ENCODE measurements at places on chromosomes 12 and 14.

- H3K4me1 ChIP-seq: no peaks in the 10 kb centered on the region
- peaks cover 4% of the 10 kb centered on the region for H3K36me3 ChIP-seq
- DNase-seq: no peak
- H3K27me3 ChIP-seq: peaks cover 33% of the 10 kb centered on the region
- H3K4me3 ChIP-seq: no peak overlapping the region
Observed at GRCh38 chr14:100607611-100607956, 20.4 kb upstream of the BEGAIN start.

GRCh38 chr14:24058260-24058950 is 6.6 kb downstream of the CARMIL3 start:
- H3K27ac ChIP-seq: peak overlapping the region; percentile 6
- H3K36me3 ChIP-seq: no peaks in the 10 kb centered on the region
- no peak overlapping the region for H3K4me3 ChIP-seq
- H3K4me1 ChIP-seq: peaks cover 4% of the 10 kb centered on the region

GRCh38 chr12:101204602-101205304 is 5.3 kb downstream of the SLC5A8 start:
- no peak for DNase-seq
- no peaks in the 10 kb centered on the region for H3K36me3 ChIP-seq
- peaks cover 21% of the 10 kb centered on the region for H3K27me3 ChIP-seq
- H3K27ac ChIP-seq: no peak overlapping the region
- H3K4me3 ChIP-seq: no peak overlapping the region

DNA sequence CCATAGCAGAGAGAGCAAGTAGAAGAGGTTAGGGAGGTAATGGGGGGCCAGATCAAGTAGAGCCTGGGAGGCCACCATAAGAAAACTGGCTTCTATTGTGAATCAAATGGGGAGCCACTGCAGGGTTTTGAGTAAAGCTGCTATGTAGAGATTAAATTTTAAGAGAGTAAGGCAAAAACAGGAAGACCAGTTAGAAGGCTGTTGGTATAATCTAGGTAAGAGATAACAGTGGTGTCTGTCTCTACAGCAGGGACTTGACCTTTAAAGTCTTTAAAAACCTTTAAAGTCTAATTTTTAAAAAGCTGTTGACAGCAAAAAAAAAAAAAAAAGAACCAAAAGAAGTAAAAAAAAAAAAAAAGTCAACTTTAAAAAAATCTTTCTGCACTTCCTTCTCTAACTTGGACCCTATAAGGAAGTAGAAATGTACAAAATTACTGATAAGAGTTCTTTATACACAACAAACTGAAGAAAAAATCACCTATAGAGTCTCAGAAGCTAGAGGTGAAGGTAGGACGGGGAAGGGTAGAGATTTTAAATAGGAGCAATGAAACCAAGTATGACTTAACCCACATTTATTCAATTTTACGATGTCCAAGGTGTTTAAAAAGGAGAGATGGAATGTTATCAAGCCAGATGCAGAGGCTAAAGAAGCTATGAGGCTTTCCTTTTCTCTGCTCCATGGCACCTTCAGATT is 26.1 kb downstream of the SGPP1 start:
- H3K36me3 ChIP-seq: peaks cover 12% of the 10 kb centered on the region
- H3K27ac ChIP-seq: peak overlapping the region; percentile 21
- no peak for DNase-seq

- DNase-seq: no peak
- no peak overlapping the region for H3K4me3 ChIP-seq
- peaks cover 52% of the 10 kb centered on the region for H3K36me3 ChIP-seq
- no peaks in the 10 kb centered on the region for H3K4me1 ChIP-seq
- no peak overlapping the region for H3K27ac ChIP-seq
Observed at GRCh38 chr14:91185721-91186120, 58.8 kb downstream of the GPR68 start.

DNA sequence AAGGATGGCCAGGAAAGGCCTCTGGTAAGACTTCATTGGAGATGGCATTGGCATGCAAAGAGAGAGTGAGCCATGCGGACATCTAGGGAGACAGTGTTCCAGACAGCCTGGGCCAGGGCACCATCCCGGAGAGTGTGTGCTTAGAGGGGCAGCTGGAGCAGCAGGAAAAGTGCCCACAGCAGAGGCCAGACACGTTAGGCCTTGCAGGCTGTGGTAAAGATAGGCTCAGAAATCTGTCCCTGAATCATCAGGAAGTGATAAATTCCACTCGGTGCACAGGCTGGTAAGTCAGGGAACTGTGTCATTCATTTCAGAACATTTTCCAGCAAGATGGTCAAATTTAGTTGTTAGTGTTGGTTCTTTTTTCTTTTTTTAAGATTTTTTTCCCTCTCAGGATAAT is 8.8 kb downstream of the GALNT16 start:
- H3K36me3 ChIP-seq: no peaks in the 10 kb centered on the region
- no peaks in the 10 kb centered on the region for H3K4me1 ChIP-seq
- no peak overlapping the region for H3K4me3 ChIP-seq
- no peak overlapping the region for H3K27ac ChIP-seq

Measured in stimulated activated naive B cell treated with anti-CD40 and anti-IgM and Interleukin-4, amounts not matched to agents 10 μg/mL and 1 μg/mL and 100 μg/mL, for 72 hours (primary cell).